ENCODE measurements at places on chromosomes 16 and 17. TPM values are rescaled to one million over a fixed set of nuclear protein-coding genes. Genes with fewer than 3 reads are reported as not detected.

DNA sequence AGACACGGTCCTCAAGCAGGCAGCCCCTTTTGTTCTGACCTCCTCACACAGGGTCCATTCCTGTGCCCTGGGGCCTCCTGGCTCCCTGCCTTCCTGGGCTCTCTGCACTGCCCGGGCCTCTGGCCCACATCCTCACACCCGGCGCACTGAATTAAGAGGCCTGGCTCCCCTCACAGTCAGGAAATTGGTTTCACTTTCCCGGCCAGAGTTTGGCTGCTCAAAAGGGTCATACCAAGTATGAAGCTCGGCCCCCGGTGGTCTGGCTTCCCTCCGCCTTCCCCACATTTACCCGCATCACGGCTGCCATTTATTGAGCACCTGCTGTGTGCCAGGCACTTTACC, 220.0 kb downstream of the NTN1 start:
- DNase-seq: no peak

The SPATA32 gene
- total RNA-seq: 0.37 TPM

- no peak for DNase-seq
Measured at GRCh38 chr17:29581583-29582253, 7.7 kb downstream of the GIT1 start.

DNA sequence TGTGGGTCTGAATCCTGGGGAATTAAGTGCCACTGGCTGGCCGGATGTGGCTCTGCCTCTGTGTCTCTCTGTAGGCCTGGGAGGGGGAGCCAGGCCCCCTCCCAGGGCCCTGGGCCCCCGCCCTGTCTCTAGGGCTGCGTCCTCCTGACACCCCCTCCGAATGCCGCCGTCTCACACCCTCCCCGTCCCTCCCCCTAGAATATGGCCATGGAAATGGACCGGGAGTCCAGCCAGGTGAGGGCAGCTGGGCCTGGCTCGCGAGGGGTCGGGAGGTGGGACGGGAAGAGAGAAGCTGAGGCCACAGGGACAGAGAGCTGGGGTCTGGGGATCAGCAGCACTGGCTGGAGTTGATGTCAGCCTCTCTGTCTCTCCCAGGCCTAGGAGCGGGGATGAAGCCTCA, 16.1 kb upstream of the PKMYT1 start:
- DNase-seq: no peak

The PERCC1 gene
- total RNA-seq: not detected

The MEIOC gene
- 0.37 TPM for total RNA-seq

The C17orf78 gene
- total RNA-seq: not detected

DNA sequence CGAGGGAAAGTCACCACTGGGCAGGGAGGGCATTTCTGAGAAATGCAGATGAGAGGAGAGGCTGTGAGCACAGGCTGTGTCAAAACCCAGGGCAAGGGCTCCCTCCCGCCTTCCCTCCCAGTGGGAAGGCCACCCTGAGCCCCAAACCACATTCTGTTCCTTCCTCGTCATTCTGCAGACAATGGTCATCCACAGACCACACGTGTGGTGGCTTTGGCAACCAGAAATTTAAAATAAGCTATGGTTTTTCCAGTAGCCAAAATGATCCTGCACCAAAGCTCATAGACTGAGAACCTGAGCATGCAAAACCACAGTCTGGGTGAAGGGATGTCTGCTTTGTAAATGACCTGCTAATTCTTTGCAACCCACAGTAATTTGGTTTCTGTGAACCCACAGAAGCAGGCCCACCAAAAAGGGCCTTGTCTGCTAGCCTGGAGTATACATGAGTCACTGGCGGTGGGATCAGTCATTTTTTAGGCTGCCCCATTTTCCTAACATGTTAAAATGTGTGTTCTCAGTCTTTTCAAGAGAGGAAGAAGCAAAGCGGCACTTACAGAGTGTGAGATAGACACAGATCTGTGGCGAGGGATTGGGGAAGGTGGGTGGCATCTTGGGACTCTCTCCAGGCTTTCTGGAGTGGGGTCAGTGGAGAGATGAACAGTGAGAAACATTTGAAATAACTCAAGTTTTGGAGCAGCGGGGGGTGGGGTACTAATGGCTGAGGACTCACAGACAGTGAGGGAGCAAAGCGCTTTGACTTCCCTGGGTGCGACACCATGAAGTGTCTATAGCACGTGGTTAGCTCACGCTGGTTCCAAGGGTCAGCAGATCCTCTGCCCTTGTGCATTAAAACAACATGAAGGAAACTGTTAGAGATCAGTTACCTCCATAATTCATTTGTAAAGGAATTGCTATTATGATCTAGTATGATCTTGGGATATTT, 20.5 kb downstream of the GRB7 start:
- peak; percentile 82 for DNase-seq

The CDH11 gene
- not detected for total RNA-seq

DNA sequence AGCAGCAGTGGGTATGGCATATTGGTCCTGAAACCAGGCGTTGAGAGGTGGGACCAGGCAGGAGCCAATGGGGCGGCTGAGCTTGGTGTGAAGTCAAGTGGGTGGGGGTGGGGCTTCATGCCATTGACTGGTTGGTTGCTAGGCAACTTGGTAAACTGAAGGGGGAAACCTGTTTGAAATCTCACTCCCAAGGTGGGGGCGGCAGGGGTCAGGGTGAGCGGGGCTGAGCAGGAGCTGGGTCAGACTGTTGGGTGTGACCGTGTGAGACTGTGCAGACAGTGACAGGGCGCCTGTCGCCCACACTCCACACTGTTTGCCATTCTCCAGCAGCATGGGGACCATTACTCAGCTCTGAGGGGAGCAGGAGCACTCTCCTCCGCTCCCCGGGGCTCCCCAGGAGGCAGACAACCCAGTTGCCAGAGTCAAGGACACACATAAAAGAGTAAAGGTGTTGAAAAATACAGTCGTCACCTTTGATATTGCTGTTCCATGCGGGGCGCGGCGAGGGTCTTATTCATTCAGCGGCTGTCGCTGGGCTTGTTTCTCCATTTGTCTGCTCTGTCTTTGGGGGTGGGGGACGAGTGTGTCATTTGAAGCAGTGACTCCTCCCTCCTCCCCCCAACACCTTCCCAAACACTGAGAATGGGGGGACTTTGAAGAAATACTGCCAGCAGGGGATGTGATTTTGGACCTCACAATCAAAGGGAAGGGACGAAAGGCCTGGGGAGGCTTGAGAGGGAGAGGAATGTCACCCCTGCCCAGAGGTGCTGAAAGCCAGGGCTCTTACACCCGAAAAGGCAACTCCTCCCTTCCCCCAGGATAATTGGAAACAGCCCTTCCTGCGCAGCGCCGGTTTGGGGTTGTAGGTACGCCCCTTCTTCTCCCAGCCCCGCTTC, 1.2 kb upstream of the EFNB3 start:
- DNase-seq: no peak

The PSMC5 gene
- total RNA-seq: 137 TPM

GRCh38 chr17:17963694-17964436, 8.3 kb downstream of the TOM1L2 start:
- no peak for DNase-seq

- DNase-seq: no peak
Measured at GRCh38 chr17:45091778-45092425, 30.8 kb downstream of the NMT1 start.

GRCh38 chr16:56451753-56452689, 667 bp downstream of the OGFOD1 start:
- DNase-seq: no peak

GRCh38 chr17:33804401-33804800, 450.7 kb upstream of the CCL2 start:
- DNase-seq: no peak

The PKMYT1 gene
- total RNA-seq: 193 TPM

- no peak for DNase-seq
Measured at GRCh38 chr17:278676-279059, 73.9 kb downstream of the RPH3AL start.

GRCh38 chr16:31869511-31870201, 4.0 kb upstream of the ZNF267 start:
- peak; percentile 76 for DNase-seq

GRCh38 chr17:77948690-77949114, 9.8 kb upstream of the TNRC6C start:
- DNase-seq: no peak

DNA sequence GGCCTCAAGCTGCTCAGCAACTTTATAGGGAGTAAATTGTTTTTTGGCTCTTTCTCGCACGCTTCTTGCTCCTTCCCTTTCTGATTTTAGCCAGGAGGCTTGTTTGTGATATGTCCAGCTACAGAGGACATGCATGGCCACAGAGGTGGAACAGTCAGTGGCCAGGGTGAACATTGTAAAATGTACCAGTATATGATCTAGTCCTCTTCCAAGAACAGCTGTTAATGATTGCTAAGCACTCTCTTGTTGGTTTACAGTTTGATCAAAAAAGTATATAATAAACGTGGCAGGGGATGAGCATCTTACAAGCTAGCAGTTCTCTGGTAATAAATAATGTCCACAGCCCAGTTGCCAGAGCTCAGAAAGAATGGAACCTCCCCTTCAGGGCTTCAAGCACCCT, 461.7 kb upstream of the DYNLRB2 start:
- no peak for DNase-seq

DNA sequence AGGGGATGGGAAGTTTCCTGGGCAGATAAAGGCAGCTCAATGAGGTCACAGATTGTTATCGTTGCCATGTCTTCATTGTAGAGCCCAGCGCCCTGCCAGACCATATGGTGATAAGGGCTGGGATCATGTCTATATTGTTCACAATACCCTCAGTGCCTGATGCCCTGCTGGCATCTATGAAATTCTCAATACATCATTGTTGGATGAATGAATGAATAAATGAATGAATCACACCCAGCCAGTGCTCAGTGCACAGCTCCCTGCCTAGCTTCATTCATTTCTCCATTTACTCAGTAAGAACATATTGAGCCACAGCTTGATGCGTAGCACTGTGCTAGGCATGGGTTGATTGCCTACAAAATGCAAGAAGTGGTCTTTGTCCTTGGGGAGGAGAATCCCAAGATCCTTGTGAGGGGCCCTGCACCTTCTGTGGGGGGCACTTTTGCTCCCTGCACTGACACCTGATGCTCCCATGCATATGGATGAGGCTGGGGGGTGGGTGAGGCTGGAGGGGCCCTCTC, 29.7 kb downstream of the MRC2 start:
- no peak for DNase-seq
